ENCODE measurements at places on chromosomes 11 and 22.

DNA sequence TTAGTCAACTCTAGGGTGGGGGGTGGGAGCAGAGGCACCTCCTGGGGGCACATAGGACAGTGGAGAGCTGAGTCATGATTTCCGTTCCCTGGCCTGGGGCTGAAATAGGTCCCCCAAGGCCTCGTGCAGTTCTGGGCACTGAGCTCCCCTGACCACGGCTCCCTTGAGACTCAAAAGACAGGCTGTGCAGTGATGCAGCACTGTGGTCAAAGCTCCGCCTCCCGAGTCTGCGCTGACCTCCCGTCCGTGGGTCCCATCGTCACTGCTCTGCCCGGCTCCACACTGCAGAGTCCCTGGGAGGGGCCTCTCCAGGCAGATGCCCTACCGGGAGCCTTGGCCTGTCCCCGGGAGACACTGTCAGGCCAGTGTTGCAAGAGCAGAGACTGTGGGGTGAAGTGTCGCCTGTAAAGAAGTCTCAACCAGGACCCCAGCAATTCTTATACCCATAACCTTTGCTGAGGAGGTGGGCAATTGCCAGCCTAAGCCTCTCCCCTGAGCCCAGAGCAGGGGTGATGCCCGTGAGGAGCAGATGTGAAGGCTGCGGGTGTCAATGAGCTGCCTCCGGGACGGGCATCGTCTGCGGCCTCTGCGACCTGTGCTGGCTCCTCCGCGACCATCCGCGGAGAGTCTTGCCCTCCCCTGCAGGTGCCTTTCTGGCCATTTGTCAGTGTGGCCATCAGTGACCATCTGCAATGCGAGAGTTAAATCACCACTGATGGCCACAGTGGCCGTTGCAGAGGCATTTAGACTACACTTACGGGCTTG is 877.3 kb downstream of the BRD1 start:
- DNase-seq = no peak

GRCh38 chr22:38927033-38927781 is 30.2 kb upstream of the APOBEC3A start:
- DNase-seq = no peak

DNA sequence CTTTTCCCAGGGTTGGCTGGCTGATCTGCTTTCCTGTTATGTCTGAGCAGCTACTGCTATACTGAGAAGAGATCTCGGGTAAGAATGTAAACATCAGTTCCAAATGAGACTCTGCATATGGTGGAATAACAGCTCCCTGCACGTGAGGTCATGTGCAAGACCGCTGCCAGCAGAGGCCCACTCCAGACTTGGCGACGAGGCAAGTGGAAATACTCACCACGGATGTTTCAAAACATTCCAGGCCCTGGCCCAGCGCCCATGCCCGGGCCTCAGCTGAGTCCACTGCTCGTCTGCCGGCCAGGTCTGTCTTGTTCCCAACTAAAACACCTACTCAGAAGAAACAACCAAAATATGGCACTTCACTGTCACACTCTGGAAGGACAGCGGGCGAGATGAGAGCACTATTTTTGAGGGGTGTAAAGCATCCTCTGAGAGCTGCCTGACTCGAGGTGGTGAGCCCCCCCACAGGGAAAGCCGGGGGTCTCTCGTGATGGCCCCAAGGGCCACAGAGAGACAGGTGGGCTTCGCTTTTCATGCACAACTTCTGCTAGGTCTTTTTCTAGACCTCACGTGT is 13.1 kb downstream of the IFT27 start:
- DNase-seq = no peak

- no peak for DNase-seq
Measured at GRCh38 chr11:78063440-78064181, at the start of gene THRSP. Gene THRSP (plus strand): TSS chr11:78063861. CDS start chr11:78063882, 21 bp downstream.

- DNase-seq = no peak
Measured at GRCh38 chr11:28169816-28170215, 61.6 kb downstream of the METTL15 start.

GRCh38 chr11:86370922-86371594 is 3.6 kb upstream of the CCDC81 start:
- DNase-seq = no peak

- DNase-seq = no peak
Measured at GRCh38 chr11:36127550-36127949, 161.7 kb downstream of the COMMD9 start.

DNA sequence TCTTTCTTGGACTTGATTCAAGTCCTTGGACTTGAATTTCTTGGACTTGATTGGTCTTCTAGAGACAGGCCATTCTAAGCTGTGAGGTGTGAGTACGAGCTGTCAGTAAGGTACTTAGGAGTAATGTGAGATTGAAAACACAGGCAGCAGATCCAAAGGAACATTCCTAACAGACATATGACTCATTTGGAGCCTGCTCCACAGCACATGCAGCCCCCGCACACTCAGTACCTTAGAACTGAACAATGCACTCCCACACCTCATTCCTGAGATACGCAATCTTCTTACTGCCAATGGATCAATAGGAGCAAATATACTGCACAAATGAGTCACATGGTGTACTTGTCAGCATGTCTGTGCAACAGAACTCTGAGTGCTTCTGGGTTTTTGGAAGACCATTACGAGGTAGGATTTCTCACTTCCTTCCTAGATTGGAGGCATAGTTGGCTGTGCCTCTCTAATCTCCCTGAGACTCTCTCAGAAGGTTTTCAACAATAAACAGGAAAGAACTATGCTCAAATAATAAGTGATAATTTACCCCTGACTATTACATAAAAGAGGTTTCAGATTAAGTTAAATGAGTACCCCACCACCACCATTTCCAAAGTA is 243.1 kb downstream of the KCNA4 start:
- no peak for DNase-seq

DNA sequence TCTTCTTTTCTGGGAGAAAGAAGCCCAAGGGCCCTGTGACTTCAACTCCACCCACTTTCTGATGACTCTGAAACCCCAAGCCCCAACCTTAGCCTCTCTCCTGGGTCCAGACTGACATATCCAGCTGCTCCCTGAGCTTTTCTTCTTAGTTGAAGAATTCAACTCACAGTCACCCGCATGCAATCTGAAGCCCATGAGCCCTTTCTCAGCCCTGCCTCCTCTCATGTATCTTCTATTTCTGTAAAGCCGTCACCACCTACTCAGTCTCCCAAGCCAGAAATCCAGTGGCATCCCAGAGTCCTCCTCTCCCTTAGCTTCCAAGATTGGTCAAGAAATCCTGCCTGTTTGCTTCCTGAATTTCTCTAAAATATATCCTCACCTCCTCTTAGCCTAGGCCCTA is 7.1 kb upstream of the TMA7B start:
- no peak for DNase-seq

GRCh38 chr11:90178751-90179150 is 44.1 kb downstream of the CHORDC1 start:
- DNase-seq = no peak

- no peak for DNase-seq
Measured at GRCh38 chr11:10659339-10660216, 34.0 kb downstream of the IRAG1 start.

DNA sequence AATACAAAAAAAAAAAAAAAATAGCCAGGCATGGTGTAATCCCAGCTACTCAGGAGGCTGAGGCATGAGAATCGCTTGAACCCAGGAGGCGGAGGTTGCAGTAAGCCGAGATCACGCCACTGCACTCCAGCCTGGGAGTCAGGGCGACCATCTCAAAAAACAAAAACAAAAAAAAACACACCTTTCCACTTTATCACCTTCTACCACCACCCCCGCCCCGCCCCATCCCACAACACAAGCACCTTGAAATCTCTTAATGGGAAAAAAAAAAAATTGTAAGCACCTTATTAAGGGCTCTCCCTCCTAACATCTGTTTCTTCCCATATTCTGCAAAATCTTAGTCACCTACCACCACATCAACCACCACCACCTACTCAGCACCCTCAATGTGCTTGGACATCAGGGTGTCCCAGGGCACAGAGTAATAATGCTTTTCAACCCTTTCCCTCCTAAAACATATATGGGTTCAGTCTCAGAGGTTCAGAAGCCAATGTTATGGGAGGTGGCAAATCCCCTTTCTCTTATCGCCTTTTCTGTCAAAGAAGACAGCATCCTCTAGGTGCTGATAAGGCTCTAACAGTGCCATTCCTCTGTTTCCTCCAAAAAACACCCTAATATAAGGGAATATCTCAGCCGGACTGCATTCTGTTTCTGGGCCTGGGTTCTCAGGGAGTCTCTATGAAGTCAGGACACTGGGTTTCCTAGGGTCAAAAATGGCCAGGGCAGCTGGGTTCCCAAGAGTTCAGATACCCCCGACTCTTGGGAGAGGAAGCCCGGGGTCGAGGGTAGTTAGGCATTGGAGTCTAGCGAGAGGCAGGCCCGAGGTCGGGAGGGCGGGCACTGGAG is 718 bp downstream of the INTS5 start:
- no peak for DNase-seq

- no peak for DNase-seq
Measured at GRCh38 chr22:22954656-22955055, 67.0 kb downstream of the IGLL5 start.

- no peak for DNase-seq
Measured at GRCh38 chr11:8066911-8067455, 14.0 kb upstream of the TUB start.

DNA sequence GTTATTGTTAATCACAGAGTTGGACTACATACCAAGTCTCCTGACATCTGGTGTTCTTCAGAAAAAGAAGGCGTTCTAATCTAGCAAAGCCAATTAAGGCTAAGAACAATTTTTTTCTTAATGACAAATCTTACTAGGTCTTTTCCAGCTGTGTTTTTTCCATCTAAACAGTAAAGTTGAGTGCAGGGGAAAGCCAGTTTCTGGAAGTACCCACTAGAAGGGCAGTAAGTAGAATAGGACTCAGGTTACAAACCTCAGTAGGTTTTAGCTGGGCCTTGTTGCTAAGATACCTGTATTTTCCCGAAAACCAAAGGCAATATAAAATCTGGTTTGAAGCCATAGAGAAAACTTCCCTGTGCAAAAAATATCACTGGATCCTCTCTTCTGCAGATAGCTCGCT is 351.9 kb downstream of the ETS1 start:
- peak; percentile 5 for DNase-seq

DNA sequence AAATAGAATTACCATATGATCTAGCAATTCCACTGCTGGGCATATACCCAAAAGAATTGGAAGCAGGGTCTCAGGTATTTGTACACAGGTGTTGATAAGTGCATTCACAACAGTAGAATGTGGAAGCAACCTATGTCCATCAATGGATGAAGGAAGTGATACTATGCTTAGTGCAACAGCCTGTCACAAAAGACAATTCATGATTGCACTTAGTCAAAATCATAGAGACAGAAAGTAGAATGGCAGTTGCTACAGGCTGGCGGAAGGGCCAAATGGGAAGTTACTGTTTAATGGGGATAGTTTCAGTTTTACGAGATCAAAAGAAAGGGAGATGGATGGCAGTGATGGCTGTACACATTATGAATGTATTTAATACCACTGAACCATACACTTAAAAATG is 42.0 kb downstream of the SGSM3 start:
- no peak for DNase-seq

- DNase-seq = peak; percentile 20
Measured at GRCh38 chr11:14358729-14359439, at the start of gene RRAS2. Gene RRAS2 (minus strand): TSS chr11:14359183. CDS start chr11:14358870, 313 bp downstream.

- DNase-seq = no peak
Measured at GRCh38 chr11:30062103-30062502, 45.3 kb upstream of the KCNA4 start.

- no peak for DNase-seq
Measured at GRCh38 chr11:1742371-1742770, 8.0 kb downstream of the IFITM10 start.

DNA sequence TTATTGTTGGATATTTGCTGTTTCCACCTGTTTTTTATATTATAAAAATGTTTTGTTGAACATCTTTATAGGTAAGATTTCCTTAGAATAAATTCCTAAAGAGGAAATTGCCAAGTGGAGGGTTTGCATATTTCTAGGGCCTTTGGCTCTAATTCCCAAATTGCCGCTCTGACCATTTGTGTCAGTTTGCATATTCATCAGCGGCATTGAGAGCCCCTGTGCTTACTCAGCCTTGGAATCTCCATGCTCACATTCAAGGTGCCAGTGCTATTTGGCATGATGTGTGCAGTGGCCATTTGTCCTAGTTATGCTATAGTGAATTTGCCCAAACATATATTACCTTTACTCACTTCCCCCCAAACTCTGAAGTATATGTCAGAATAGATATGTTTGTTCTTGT is 25.5 kb downstream of the KREMEN1 start:
- DNase-seq = no peak

GRCh38 chr11:102981324-102981910 is 25.9 kb upstream of the MMP13 start:
- DNase-seq = no peak

- DNase-seq = no peak
Measured at GRCh38 chr11:117649296-117650055, 147.5 kb downstream of the DSCAML1 start.

GRCh38 chr11:123521001-123521400 is 90.9 kb downstream of the GRAMD1B start:
- DNase-seq = no peak

- no peak for DNase-seq
Measured at GRCh38 chr11:90213322-90213721, 9.5 kb downstream of the CHORDC1 start.

DNA sequence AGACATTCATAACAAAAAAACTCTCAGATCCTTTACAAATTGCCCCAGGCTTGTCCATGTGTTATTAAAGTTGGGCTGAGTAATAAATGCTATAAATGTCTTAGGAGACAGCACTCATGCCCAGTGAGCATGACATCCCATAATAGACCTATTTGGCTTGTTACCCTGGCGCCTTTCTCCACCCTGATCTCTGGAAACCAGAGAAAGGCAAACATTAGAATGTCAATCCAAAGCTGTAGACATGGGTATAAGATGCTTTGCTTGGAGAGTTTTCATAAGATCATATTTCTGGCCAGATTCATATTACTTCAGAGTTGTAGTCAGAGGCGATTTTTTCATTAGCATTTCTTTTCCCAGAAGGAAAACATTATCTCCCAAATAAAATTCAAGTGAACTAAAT is 161.3 kb upstream of the UBASH3B start:
- DNase-seq = no peak

DNA sequence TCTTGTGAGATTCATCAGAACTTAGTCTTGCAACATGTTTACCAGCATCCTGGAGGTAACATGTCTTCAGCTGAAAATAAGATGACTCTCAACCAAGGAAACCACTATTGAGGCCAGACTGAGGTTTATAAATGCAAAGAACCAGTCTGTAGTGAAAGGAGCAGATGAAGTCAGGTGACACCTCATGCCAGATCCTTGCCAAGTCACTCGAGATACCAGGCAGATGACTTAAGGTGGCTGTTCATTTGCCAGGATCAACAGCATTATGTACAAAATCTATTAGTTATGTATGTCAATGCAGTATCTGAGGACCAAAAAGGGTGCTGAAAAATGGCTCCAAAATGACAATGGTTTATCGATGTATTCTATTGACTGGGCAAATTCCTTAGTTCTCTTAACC is 100.0 kb upstream of the SOX6 start:
- DNase-seq = no peak

- no peak for DNase-seq
Measured at GRCh38 chr11:71951741-71952310, 23.0 kb downstream of the RNF121 start.

Measured in NCI-H146 (cell line).